Activated CD8-positive, alpha-beta memory T cell treated with anti-CD3 and anti-CD28 coated beads for 1 hour (primary cell): ENCODE measurements at places on chromosomes 1 and 21.

GRCh38 chr1:20375563-20375962 lies 84.9 kb downstream of the VWA5B1 start:
- no peak for DNase-seq

DNA sequence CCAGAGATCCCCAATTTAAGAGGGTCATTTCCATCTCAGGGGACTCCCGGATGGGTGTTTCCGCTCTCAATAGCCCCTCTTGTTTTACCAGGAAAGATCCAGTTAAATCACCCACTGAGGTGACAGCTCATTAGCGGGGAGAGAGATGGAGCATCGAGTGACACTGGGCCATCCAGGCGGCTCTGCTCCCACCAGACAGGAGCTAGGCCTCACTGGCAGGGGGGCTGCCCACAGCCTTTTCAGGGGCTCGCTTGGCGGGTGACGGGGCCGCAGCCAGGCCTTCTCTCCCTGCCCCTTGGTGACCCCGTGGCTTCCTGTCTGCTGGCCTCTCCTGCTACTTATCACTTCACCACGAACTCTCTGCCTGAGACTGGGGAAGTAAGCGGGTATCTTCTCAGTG lies 26.7 kb upstream of the SPSB1 start:
- no peak for DNase-seq

DNA sequence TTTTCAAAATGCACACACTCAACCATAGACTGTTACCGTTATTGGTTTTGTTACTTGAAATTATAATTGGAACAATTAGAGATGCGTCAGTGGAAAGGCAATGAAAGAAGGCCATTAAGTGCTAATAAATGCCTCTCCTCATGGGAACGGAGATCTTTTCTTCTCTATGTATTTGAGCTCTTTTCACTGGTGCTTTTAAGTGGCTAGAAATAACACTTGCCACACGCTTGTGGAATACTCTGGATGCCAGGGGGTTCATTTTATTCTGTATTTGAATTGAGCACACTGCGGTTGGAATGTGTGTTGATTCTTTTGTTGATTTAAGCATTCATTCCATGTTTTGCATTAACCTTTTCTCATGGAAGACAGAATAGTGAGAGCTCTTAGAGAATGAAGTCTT lies 68.4 kb downstream of the DNM3 start:
- DNase-seq, result no peak

DNA sequence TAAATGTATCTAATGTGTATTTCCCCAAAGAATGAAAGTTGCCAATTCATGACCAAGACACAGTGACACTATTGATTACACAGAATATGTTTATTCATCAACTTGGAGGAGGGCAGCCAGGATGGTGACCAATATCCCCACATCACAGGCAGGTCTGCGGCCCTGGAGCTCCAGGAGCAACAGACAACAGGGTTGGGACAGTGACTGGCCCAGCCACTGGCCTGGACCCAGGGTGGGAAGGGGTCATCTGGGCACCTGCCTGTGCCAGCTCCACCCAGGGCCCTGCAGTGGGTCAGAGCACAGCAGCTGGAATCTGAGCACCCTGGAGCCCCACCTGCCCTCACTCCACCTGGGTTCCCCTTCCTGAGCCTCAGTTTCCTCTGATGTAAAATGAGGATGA lies 466.1 kb downstream of the MATN1 start:
- no peak for DNase-seq

GRCh38 chr1:147833231-147833860 lies 69.2 kb upstream of the GJA8 start:
- DNase-seq, result no peak

- no peak for DNase-seq
Observed at GRCh38 chr1:32094746-32095521, 12.9 kb upstream of the KPNA6 start.

DNA sequence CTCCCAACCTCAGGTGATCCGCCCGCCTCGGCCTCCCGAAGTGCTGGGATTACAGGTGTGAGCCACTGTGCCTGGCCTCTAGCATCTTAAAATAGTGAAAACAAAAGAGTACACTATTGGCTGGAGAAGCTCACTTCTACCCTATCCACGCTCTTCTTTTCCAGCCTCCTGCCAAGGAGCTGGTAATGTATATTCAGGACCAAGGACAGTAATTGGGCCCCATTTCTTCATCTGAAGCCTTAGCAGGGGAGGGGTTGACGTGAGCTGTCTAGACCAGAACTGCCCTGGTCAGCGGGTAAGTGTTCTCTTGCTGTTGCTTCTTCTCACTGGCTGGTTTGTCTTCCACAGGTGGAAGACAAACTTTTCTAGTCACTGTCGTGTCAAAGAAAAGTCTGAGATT lies 70.2 kb downstream of the DNM3 start:
- no peak for DNase-seq

- DNase-seq, result no peak
Observed at GRCh38 chr1:6059866-6060265, 14.2 kb downstream of the KCNAB2 start.

DNA sequence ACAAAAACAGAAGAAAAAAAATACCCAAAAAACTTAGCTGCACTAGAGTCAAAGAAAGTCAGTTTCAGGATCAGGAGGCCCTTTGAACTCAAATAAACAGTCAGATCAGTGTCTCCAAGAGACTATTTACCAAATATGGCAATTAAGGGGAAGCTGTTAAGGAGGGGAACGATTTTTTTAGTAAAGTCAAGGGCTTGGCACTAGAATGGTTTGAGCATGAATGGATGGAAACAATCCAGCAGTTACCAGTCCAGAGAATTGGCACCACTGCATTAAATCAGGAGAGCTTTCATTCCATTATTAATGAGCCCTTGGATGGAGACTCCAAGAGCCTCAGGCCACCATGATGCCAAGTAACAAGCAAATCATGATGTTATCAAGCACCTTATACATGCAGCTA lies 7.2 kb downstream of the TRAPPC3 start:
- no peak for DNase-seq

- DNase-seq, result no peak
Observed at GRCh38 chr1:970973-971730, 4.9 kb downstream of the PLEKHN1 start.

DNA sequence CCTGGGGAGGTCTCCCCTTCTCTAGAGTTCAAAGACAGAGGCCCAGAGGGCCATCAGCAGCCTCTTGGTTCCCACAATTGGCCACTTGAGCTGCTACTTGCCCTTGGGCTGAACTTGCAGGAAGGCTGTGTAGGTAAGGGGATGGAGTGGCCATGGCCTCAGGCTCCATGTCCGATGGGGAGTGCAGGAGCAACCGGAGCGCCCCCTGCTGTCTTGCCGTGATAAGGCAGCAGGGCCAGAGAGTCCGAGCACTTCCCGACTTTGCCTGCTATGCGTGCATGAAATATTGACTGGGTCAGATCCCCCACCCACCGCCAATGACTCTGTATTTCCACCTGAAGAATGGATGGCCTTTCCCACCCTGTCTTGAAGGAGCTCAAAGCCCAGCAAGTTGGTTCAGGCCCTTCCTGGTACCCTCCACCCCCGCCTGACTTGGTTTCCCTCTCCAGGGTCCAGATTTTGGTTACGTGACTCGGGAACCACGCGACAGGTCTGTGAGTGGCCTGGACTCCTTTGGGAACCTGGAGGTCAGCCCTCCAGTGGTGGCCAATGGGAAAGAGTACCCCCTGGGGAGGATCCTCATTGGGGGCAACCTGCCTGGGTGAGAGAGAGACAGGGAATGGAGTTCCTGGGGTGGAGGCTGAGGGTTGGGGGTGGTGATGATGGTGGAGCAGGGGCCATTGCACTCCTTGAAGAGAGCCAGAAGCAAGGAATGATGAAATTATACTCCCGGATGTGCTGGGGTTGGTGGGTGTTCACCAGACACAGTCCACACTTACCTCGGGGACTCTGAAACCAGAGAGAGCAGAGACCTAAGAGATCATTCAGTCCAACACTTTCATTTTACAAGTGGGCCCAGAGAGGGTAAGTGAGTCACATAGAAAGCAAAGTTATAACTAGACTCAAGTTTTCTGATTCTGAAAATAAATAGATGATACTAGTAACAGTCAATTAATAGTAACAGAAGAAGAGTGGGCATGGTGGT lies 25.6 kb downstream of the PADI3 start:
- DNase-seq, result no peak

DNA sequence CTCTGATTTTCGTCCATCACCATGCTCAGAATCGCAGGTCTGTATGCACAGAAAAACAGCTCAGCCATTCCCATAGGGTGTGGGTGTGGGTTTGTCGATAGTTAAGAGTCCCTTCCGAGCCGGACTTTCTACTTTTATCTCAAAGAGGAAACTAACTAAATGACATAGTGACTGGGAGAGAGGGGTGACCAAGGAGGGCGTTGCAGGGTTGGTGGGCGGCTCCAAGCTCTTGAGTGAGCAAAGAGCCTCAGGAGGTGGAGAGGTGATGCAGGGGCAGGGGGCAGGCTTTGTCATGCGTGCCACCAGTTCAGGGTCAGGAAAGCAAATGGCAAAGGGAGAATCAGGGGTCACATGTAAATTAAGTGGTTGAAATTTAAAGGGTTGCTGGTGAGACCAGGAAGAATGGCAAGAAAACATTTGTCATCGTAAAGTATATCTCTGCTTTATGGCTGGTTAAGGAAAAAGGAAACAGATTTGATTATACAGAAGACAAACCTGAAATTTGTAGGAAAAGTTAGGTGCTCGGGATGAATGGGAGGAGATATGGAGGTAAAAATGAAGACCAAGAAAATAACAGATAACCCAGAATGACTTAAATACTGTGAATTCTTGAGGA lies 249.0 kb downstream of the SETD4 start:
- DNase-seq, result no peak

DNA sequence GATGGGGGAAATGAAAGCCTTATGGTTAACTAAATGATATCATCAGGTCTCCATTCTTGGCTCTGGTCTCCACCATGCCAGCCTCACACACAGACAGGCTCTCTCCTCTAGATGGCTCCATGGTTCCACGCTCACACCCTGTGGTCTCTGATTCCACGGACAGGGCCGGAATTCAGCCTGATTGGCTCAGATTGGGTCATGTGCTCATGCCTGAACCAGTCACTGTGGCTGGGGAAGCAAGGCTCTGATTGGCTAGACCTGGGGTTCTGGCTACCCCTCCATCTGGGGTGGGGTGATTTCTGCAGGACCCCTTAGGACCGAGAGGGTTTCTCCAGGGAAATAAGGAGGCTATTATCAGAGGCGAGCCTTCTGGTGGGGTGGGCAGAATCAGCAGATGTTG lies 277.0 kb downstream of the PTPRU start:
- no peak for DNase-seq

DNA sequence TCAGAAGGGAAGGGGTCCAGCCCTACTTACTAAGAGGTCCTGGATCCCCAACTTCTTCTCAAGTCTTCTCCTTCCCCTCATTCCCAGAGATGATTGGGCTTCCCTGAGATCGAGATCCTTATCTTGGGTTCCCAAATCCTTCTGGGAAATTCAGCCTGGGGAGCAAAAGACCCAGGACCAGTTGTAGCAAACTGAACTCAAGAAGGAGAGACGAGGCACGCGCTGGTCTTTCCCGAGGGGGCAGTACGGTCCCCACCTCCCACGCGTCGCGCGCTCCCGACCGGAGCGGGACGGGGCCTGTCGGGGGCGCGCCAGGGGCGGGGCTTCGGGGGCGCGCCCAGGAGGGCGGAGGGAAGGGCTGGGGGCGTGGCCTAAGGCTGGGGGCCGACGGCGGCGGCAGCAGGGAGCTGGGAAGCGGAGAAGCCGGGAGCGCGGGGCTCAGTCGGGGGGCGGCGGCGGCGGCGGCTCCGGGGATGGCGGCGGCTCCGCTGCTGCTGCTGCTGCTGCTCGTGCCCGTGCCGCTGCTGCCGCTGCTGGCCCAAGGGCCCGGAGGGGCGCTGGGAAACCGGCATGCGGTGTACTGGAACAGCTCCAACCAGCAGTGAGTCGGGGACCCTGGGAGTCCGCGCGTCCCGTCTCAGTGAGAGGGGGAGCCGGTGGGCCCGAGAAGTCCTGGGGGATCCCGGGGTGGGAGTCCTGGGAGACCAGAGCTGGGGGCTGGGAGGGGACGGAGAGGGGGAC lies at the start of gene EFNA3:
EFNA3 (plus strand) TSS at position 369 of the 741 bp plus-strand sequence; CDS start at position 474, 105 bp downstream.
- DNase-seq, result no peak

DNA sequence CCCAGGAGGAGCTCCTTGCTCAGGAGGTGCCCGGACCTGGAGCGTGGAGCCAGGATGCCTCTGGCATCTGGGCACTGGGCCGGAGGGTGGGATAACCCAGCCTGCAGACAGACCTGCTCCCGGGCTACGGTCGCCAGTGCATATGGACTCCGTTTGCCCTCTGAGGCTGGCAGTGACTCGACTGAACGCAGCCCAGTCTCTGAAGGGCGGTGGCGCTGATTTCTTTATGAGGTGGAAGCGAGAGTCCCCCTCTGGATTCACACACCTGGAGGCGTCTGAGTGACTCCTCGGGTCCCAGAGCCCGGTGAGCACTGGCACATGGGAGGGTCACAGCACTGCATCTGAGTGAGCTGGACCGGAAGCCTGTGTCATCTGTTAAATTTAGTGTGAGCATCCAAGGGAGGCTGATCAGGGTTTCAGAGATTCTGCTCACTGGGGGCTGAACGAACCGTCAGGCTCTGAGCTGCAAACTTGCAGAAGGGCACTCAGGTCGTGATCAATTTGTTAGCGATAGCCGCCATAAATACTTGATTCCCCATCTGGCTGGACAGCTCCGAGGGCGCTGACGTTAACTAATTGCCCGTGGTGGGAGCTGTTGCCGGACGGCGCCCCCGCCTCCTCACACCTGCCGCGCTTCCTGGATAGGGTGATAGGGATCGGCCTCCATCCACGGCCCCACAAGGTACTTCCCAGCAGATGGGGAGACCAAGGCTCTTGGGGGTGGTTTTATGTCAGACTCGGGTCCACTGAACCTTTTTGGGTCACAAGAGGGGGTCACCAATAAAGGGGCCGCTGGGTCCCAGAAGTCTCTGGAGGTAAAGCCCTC lies 60.7 kb upstream of the TTC34 start:
- DNase-seq, result no peak

DNA sequence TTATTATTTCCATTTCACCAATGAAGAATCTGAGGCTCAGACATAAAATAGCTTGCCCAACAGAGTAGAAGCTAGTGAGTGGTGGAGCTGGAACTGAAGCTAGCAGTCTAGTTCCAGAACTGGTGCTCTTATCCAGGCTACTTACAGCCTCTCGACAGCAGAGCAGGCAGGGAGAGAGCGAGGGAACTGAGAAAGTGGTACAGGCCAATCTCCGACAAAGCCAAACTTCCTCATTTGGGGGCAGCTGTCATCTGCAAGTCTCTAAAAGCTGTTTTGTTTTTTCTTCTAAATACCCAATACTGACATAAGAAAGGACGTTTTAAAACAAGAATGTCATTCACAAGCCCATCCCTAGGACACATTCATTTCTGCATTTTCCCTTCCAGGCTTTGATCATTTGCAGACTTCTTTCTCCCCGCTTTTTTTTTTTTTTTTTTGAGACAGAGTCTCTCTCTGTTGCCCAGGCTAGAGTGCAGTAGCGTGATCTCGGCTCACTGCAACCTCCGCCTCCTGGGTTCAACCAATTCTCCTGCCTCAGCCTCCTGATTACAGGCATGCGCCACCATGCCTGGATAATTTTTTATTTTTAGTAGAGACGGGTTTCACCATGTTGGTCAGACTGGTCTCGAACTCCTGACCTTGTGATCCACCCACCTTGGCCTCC lies 20.0 kb downstream of the YIPF1 start:
- no peak for DNase-seq

GRCh38 chr1:181483285-181484195 lies at the start of gene CACNA1E:
TSS of gene CACNA1E (plus strand) at chr1:181483517. CDS start at chr1:181483745, 228 bp downstream.
- no peak for DNase-seq

- no peak for DNase-seq
Observed at GRCh38 chr21:38790059-38790458, 15.7 kb upstream of the ETS2 start.

GRCh38 chr21:35222541-35222941 lies 173.4 kb upstream of the RUNX1 start:
- no peak for DNase-seq

- no peak for DNase-seq
Observed at GRCh38 chr1:226063977-226064815, 1.7 kb downstream of the H3-3A start.

- no peak for DNase-seq
Observed at GRCh38 chr1:172343240-172344160, 77.0 kb upstream of the C1orf105 start.
